Esophagus mucosa (tissue), 1 donor: ENCODE measurements at places on chromosomes 11 and 22. TPM values are rescaled to one million over a fixed set of nuclear protein-coding genes. Genes with fewer than 3 reads are reported as not detected.

- ATAC-seq: no peak
Measured at GRCh38 chr22:46364341-46365165, 29.0 kb downstream of the TRMU start.

Gene SCGB1A1
- total RNA-seq: 0.48 TPM

- no peak for ATAC-seq
Measured at GRCh38 chr11:5335170-5335569, 8.2 kb downstream of the OR51B5 start.

- ATAC-seq: peak; percentile 73
Measured at GRCh38 chr11:67312187-67313021, 9.1 kb downstream of the SSH3 start.

DNA sequence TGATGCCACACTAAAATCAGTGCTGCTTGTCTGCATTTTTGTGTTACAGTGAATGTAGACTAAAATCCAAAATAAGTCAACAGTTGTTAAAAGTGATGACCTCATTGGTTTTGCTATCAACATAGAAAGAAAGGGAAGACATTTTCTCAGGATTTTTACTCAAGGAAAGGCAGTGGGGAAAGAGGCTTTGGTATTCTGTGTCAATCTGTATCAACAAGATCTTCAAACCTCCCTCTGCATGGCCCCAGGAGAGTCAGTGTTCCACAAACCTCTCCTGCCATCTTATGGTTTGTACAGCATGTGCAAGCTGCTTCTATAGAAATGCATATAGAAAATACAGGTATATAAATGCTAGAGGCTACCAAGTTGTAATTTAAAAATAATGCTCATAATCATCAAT is 13.8 kb upstream of the OR51M1 start:
- ATAC-seq: no peak

GRCh38 chr11:3056296-3057068 is 741 bp downstream of the CARS1 start:
- peak; percentile 16 for ATAC-seq

Gene KRTAP5-11
- not detected for total RNA-seq

DNA sequence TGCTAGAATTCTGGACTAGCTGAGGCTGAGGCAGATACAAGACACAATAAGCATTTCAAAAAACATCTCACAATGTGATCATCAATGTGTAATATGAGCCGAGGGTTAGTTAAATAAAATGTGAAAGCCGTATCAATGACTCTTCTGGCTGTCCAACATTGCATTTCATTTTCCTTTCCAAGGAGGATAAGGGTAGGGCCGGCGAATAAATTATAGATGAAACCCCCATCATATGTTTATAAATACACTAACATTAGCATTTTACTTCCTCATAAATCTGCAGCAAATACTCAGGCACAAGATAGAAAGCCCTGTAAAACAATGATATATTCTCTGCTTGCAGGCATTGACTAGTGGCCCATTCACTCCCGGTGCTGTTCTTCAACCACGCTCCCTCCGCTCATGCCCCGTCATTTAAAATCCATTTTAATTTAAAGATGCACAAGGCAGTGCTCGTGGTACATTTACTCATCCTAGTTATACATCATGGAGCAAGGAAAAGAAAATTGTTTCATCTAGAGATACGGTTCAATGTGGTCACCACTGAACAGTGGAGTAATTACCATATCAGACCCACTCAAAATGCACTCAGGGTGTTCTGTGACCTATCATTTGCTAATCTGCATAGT is 59.9 kb upstream of the RCN1 start:
- ATAC-seq: no peak

DNA sequence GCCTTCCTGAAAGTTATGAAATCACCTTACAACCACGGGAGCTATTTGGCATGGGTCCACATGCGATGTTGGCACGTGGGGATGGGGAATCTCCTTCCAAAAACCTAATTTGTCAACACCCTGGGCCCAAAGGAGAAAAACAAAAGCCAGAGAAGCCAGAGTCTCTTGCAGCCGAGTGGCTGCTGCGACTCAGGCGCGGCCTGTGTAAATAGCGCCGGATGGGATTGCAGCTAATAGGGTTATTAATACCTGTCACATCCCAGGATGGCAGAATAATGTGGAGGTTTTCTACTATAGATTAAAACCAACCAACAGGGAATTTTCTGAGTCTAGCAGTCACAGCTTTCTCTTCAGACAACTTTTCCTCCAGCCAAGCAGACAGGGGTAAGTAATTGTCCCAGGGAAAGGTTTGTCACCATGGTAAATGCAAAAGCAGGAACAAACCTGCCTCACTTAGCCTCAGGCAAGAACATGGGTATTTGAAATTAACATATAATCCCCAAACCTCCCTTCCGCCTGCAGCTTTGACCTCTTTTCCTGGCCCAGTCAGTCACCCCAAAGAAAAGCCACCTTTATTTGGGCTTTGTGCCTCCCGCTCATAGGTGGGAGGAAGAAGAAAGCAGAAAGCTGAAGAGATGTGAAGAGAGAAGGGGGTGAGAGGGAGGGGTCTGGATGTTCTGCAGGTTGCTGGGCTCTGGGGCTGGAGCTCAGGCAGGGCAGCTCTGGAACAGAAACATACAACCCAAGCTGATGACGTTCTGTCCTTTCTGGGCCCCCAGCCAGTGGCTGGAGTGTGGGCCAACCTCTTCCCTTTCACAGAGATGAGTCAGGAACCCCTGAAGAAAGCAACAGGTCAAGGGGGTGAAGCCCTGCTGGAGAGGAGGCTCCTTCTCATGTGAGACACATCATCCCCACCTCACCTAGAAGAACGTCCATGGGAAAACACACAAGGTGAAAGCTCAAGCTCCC is 376.5 kb downstream of the NXPE2 start:
- no peak for ATAC-seq

DNA sequence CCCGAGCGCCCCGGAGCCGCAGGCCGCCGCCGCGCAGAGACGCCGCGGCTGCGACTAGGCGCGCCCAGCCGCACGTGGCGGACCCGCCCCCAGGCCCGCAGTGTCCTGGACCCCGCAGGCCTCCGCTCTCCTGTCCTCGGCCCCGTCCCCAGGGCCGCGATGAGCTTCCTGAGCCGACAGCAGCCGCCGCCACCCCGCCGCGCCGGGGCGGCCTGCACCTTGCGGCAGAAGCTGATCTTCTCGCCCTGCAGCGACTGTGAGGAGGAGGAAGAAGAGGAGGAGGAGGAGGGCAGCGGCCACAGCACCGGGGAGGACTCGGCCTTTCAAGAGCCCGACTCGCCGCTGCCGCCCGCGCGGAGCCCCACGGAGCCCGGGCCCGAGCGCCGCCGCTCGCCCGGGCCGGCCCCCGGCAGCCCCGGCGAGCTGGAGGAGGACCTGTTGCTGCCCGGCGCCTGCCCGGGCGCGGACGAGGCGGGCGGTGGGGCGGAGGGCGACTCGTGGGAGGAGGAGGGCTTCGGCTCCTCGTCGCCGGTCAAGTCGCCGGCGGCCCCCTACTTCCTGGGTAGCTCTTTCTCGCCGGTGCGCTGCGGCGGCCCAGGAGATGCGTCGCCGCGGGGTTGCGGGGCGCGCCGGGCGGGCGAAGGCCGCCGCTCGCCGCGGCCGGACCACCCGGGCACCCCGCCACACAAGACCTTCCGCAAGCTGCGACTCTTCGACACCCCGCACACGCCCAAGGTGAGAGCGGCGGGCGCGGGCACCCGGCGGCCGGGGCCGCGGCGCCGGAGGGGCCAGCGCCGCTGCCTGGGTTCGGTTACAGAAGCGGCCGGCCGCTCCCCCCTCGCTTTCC is 528 bp downstream of the WEE1 start:
- ATAC-seq: no peak

Gene SPI1
- total RNA-seq: 2.2 TPM

Gene TBX10
- not detected for total RNA-seq

Gene TIGD3
- total RNA-seq: 0.16 TPM

Gene C11orf71
- 2.9 TPM for total RNA-seq

Gene OR52E8
- not detected for total RNA-seq

DNA sequence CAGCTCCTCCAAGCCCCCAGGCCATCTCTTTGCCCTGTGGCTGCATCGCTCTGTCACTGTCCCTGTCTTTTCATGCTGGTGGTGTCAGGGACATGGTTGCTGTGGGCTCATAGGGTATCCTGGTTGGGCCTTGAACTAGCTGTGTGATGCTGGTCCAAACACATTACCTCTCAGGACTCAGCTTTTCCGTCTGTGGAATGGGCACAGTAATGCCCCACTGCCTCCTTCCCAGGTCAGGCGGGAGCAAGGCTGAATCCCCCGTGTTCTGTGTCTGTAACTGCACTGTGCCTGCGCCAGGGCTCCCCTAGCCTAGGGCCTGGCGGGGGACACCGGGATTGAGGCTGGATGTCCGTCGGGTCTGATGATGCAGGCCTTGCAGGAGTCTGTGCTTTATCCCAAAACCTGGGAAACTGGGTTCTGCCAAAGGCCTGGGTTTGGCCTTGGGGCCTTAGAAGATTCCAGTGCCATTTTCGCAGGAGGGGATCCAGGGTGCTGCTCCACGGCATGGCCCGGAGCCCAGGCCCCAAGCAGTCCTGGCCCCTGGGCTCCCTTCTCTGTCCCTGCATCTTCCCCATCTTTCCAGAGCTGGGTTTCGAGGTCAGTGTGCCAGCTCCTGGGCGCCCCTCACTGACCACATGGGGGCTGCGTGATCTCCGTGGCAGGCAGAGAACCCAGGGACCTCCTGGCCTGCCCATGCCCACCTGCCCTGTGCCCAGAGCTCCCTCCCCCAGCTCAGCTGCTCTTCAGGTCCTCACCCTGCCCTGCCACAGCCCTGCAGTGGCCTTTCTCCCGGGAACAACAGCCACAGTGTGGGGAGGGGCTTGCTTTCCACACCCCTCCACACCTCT is 32.7 kb upstream of the CELSR1 start:
- ATAC-seq: no peak

GRCh38 chr11:118744046-118744445 is 46.9 kb downstream of the DDX6 start:
- ATAC-seq: no peak

- ATAC-seq: peak; percentile 70
Measured at GRCh38 chr22:42425337-42425988, 6.7 kb downstream of the NFAM1 start.

Gene TPST2
- total RNA-seq: 17.5 TPM

- ATAC-seq: no peak
Measured at GRCh38 chr11:3984896-3985295, 109.7 kb upstream of the RRM1 start.

Gene OR4C12
- total RNA-seq: not detected

DNA sequence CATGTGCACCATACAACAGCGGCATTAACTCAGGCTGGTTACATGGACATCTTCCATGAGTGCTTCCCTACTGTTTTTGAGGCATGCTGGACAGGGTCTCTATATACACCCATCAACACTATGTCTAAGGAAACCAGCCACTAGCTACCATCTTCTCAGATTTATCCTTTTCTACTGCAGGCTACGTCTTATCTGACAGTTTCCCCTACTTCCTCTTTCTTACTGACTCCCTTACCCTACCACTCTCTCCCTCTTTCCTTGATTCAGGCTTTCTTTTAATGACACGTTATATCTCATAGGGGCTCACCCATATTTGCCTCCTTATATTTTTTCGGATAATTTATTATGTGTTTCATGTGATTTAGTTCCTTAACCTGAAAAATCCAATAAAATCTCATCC is 41.8 kb downstream of the DDI1 start:
- no peak for ATAC-seq

Gene C22orf31
- not detected for total RNA-seq

- peak; percentile 46 for ATAC-seq
Measured at GRCh38 chr22:27662359-27663301, 138.9 kb downstream of the MN1 start.

- peak; percentile 12 for ATAC-seq
Measured at GRCh38 chr11:20360650-20361049, 2.9 kb upstream of the HTATIP2 start.

DNA sequence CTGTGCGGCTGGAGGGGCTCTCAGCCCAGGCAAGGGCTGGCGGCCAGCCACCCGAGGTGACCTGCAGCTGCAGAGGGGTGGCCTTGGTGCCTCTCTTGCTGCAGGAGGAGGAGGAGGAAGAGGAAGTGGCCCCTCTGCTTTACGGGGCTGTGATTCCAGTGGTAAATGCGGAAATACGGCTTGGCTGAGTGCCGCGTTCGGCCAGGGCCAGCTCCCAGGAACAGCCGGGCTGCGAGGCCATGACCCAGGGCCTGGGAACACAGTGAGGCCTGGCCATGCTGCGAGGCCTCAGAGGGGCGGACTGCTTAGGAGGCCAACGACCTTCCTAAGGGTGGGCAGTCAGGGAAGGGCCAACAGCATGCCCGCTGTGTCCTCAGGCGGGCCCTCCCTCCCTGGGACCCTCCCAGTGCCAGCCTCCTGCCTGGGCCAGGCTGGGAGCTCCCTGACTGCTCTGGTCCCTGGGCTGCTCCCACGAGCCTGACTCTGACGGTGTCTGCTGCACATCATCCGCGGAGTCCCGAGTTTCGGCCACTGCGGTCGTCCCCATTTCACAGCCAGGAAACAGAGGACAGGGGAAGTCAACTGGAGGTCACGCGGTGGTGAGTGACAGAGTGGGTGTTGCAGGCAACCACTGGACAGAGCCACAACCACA is 20.8 kb upstream of the PPARA start:
- no peak for ATAC-seq

- ATAC-seq: no peak
Measured at GRCh38 chr11:114233755-114234154, 62.4 kb upstream of the NNMT start.

Gene KRTAP5-5
- not detected for total RNA-seq

Gene BTG4
- total RNA-seq: not detected

DNA sequence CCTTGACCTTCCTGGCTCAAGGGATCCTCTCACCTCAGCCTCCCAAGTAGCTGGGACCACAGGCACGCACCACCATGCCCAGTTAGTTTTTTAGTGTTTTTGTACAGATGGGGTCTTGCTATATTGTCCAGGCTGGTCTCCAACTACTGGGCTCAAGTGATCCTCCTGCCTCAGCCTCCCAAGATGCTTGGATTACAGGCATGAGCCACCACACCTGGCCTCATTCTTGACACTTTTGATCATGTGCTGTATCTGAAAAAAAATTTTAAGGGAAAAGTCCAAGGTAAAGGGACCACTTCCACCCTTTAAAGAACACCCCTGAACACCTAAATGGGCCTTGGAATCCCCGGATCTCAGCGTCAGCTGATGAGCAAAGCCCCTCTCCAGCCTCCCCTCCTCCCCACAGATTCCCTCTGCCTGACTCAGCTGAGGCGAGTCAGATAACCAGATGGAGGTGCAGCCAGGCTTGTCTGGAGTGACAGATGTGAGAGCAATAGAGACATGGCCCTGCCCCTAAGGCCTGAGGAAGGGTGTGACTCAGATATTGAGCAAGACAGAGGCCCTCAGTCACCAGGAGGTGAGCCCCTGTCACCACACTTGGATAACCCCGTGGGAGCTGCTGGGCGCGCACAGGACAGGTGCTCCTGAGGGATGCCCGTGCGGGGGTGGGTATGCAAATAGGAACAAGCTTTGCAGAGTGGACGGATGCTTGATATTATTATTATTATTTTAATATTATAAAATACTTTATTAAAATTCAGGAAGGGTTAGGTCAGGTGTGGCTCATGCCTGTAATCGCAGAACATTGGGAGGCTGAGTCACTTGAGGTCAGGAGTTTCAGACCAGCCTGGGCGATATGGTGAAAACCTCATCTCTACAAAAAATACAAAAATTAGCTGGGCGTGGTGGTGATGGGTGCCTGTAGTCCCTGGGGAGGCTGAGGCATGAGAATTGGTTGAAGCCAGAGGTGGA is 5.0 kb upstream of the CCDC88B start:
- ATAC-seq: peak; percentile 91
